ENCODE measurements at places on chromosomes 6 and 20.
A peak's percentile ranks its signal among the peaks of the same experiment; 100 is the strongest.

GRCh38 chr6:31723245-31723979, at the start of gene MPIG6B:
Gene MPIG6B (plus strand): TSS chr6:31723373. CDS start chr6:31723384, 11 bp downstream.
- DNase-seq, result no peak

GRCh38 chr6:143356101-143356880, 94.2 kb downstream of the ADAT2 start:
- DNase-seq, result no peak

- no peak for DNase-seq
Observed at GRCh38 chr6:64683682-64684081, 1023.3 kb downstream of the EYS start.

DNA sequence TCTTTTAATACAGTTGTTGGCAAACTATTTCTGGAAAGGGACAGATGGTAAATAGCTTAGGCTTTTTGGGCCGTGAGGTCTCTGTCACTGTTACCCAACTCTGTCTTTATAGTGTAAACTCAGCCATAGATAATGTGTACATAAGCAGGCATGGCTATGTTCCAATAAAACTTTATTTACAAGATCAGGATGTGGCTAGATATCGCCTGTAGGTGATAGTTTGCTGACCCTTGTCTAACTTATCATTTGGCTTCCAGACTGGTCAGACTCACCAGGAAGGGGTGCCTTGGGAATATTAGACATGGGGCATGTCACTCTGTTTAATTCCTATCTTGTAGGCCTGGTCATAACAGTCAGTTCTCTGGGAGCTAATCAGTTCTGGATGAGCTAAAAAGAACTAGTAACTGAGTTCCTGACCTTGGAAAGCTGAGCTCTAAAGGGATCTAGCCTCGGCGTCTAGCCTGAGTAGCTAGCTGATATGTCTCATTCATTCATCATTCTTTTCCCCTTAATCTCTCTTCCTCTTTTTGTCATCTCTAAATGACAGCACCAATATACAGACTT, 163.6 kb downstream of the SLC16A10 start:
- peak; percentile 51 for DNase-seq

DNA sequence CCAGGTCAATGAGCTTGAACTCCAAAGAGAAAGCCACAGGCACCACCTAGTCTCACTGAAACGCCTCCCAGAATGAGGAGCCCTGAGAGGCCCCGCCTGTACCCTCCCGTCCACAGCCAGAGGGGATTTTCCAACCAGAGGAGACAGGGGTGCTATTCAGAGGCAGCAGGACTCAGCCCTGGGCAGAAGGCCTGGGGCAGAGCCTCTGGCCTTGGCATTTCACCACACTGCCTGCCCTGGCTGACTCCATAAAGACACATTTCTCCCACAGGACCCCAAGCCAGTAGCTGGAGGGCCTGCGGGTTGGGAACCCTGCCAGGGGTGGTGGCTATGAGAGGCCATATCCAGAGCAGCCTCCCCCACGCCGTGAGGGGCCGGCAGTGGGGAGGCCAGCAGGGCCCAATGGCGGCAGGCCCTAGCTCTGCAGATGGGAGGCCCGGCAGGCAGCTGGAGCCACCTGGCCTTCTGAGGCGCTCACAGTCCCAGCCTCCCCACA, 159.3 kb downstream of the PREX1 start:
- DNase-seq, result no peak

DNA sequence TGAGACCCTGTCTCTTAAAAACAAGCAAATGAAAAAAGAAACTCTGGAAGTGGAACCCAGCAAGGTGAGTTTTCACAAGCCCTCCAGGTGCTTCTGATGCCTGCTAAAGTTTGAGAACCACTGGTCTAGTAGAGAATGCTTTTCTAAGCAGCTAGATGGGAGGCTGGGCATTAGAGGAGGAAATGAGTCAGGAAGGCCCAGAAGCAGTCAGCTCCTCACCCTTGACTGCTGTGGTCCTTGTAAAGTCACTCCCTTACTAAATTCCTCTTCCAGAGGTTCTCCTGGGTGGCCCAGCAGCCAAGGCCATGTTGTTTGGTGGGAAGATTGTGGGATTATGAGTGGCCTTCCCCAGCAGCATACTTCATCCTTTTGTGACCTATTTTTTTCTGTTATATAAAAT, 52.0 kb upstream of the FYN start:
- no peak for DNase-seq

GRCh38 chr6:85460154-85460920, 10.5 kb downstream of the NT5E start:
- no peak for DNase-seq

DNA sequence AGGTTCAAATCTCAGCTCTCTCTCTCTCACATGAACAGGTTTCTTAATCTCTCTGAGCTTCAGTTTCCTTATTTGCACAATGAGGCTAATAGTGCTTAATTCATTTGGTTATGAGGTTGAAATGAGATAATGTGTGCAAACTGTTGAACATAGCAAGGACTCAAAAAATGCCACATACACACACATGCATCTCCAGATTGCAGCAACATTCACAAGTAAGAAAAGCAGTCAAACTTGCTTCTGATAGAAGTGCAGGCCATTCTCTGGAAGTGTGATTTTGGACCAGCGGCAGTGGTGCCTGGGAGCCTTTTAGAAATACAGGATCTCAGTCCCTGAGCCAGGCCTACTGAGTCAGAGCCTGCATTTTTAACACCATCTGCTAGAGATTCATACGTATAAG, 25.7 kb downstream of the GSTA4 start:
- DNase-seq, result no peak

DNA sequence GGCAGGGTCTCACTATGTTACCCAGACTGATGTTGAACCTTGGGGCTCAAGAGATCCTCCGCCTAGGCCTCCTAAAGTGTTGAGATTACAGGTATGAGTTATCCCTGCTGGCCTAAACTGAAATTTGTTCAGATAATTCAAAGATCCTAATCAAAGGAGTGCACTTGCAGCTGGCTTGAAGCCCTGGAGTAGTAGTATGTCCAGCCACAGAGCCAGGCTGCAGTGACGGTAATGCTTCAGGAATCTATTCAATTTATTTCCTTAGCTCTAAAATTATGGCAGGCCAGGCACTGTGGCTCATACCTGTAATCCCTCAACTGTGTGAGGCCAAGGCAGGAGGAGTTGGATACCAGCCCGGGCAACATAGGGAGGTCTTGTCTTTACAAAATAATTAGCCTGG, 1.4 kb upstream of the DDX43 start:
- no peak for DNase-seq

- DNase-seq, result no peak
Observed at GRCh38 chr6:159650314-159650713, 42.7 kb downstream of the SOD2 start.

DNA sequence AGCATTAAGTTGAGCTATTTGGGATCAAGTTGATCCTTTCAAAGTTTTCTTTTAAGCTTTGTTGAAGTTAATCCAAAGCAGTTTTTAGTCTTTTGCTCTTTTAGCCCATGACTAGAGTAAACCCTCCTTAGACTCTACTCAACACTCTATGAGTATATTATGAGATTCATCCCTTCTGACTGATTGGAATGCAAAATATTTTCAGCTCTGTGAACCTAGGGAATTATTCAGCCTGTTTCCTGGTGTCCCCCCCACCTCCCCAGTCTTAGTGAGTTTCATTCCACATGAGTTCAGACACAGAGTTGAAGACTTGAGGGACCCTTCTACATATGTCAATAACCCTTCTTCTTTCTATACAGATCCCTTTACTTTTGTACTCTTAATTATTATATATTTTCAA, 413.7 kb downstream of the RFPL4B start:
- no peak for DNase-seq

GRCh38 chr20:10352934-10353824, 80.8 kb downstream of the MKKS start:
- DNase-seq, result no peak

DNA sequence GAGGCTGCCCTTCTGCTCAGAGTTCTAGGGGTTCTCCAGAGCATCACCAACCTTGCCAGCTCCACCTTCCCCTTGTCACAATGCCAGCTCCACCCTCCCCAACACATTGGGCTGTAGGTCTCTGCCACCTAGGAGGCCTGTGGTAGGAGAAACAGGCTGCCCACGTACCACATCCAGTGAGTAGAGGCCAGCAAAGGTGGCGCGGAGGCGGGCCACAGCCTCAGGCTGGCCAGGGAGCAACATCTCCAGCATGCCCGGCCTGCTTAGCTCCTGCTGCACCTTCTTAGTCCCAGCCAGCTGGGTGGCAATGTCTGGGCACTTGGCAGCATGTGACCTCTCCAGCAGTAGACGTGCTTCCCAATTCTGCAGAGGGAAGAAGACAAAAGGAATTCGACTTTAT, 23.8 kb downstream of the GSS start:
- no peak for DNase-seq

GRCh38 chr6:52729576-52729975, 33.7 kb downstream of the GSTA2 start:
- no peak for DNase-seq

DNA sequence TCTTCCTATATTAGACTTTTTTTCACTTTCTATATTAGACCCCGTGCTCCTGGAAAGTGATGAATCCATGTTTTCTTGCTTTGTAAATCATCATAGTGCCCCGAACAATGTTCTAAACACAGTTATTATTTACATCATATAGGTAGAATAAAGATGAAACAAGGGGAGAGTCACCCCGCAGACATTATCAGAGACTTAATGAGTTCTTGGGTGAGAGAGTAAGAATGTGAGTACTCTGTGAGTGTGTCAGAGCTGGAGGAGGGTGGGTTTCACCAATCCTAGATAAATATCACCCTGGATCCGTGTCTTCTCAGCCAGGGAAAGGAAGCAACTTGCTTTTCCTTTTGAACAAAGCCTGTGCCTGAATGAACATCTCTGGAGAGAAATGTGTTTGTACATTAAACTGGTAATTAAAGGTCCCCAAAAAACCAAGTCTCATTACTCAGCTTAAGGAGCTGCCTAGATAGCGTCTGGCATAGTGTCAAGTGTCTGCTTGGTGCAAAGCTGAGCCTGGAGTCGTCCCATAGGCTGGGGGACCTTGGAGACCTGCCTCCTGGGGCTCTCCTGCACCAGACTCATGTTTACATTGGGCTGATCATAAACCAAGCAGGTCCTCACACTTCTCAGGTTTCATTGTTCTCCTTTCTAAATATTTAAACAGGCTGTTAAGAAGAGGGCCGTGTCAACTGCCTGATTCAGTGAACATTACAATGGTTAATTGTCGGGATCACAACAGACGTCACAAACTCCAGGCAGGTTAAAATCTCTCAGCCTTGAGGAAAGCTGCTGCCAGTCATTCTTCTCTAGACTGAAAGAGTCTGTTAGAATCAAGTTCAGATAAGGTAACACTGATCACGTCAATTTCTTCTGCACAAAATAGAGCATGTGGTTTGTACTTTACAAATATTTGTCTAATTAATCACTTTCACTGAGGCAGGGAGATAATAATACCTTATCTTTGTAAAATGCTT, 179.7 kb upstream of the MYLIP start:
- peak; percentile 78 for DNase-seq

DNA sequence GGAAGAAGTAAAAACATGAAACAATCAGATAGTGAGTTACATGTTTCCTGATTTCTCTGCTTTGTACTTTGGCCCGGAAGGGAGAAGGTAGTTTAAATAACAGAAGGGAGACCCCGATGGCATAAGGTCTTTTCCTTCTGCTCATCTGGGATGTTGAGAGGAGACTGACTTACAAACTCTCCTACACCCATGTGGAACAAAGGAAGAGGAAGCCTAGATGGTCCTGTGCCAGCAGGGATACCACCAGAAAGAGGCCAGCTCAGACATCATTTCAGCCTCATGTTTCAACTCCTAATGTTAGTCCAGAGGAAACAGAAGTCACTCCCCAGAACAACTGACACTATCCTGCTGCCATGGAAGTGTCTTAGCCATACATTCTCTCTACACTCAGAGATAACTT, 250.7 kb upstream of the NOX3 start:
- DNase-seq, result no peak

DNA sequence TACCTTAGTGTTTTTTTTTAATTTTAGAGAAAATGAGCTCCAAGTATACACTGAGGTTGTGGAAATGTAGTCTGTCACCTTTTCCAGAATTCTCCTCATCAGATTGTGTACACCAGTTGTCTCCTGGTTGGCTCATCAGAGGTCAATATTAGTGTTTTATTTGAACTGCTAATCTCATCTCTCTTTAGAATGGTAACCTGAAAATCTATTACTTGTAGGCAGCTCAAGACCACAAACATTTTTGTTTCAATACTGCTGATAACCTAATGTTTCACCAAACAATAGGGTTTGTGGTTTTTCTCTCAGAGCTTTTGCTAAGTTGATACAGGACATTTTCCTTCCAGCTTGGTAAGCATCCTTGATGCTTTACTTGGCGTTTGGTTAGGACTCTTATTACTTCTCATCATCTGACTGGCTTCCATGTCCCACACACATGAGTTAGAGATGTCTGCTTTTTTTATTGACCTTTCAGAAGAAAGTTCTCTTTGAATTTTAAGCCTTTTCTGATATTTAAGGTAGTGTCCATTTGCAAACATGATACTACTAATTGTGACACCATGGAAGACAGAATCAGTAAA, 15.1 kb downstream of the ADGRG6 start:
- DNase-seq, result no peak

DNA sequence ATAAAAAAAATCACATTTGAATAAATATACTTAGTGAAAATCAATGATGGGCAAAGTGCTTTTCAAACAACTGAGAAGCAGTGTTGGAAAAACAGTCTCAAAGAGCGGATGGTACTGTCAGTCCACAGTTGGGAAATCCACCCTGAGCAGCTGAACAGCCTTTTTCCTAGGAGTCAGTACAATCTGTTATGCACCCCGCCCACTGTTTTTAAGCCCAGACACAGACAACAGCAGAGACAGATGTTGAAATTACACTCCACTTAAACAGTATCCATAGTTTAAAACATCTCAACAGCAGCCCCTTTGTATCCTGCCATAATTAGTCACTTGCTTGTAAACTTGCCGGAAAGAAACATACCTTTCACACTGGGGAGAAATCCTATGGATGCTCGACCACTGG, 372 bp downstream of the KIAA0408 start:
- DNase-seq, result peak; percentile 29

DNA sequence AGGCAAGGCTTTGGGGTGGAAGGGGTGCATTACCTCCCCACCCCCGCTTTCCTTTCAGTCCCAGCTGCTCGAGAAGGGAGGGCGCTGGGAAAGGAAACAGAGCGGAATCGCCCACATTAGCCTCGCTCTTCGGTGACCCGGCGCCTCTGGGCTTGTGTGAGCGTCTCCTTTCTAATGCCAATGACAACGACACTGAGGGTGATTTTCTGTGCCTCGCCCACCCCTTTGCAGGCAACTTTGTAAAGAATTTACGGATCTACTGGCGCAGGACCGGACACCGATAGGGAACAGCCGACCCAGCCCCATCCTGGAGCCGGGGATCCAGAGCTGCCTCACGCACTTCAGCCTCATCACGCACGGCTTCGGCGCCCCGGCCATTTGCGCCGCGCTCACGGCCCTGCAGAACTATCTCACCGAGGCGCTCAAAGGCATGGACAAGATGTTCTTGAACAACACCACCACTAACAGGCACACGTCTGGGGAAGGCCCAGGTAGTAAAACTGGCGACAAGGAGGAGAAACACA, 24.3 kb downstream of the TFAP2B start:
- no peak for DNase-seq

DNA sequence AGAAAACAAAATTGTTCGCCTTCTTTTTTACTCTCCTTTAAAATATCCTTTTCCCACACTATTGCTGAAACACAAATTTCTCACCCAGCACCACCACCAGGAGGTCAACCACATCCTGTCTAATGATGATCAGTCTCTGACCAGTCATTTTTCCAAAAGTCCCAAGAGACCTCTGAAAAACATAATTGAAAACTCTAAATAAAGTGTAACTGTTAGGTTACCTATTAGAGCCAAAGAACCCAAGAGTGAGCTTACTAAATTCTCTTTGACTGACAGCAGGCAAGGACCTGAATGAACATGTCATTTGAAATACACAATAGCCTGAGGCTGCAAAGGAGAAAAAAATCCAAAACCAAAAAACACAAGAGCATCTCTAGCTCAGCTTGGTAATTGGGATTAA, 735.4 kb downstream of the CBLN4 start:
- DNase-seq, result no peak

Data from NCI-H82 (cell line).